CD4-positive, alpha-beta T cell treated with Interleukin-12 subunit alpha and Interleukin-12 subunit beta, for 1 hour (primary cell): ENCODE measurements at places on chromosomes 11 and 22.
A peak's percentile ranks its signal among the peaks of the same experiment; 100 is the strongest.

GRCh38 chr11:2528301-2529050, 83.7 kb downstream of the KCNQ1 start:
- DNase-seq, result no peak

DNA sequence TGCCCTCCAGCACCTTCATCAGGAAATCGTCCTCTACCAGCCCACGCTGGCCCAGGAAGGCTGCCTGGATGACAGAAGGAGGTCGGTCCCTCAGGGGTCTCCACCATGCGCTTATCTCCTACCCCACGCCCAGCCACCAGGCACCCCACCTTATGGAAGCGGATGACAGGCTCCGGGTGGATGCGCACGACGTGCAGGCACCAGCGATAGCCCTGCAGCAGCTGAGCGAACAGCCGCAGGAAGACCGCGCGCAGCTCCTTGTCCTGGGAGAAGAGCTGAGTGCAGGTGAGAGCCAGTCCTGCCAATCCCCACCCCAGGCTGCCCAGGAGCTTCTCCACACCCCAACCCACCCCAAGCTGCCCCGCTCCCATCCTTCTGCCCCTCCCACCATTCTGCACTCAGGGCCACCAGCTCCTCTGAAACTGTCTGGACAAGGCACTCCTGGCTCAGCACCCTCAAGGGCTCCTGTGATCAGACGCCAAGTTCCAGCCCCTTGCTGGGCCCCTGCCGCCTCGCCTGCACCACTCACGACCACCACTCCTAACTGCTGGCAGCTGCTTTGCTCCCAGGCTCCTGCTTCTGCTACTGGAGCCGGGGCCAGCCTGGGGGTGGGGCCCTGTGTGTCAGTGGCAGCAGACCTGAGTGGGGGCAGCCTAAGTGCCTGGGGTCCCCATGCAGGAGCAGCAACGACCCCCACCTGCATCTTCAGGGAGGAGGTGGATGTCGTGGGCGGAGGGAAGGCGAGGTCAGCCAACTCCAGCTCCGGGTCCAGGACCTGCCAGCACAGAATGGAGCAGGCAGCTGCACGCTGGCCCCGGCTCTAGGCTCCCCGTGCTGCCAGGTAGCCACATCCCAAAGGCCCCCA, 9.5 kb downstream of the SBF1 start:
- no peak for DNase-seq

DNA sequence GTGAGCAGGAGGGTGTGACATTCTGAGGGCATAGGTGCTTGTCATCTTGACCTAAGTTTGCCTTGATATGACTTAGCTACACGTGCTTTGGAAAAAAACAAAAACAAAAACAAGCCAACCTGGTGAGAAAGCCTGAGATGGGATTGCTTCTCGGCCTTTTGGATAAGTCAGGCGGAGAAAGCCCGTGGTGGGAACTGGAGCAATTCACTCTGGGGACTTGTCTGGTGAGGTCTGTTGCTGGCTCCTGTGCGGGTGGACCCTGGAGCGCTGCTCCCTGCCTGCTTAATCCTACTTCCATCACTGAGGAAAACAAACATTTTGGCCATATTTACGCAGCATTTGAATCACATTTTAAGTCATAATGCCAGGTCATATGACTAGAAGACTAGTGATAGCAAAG, 100.3 kb downstream of the SNX19 start:
- no peak for DNase-seq

DNA sequence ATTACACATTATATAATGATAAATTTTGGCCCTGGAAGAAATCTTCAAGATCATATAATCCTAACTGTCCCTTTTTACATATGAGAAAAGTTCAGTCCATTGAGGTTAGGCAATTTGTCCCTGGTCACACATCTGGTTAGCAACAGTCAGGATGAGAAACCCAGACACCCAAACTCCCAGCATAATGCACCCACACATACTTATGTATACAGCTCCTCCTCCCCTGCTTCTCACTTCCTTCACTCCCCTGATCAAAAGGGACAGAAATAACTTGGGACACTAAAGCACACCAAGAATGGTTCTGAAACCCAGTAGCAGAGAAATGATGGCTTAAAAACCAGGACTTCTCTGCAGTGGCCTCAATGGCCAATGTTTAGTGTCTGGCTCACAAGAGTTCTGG, 11.1 kb downstream of the NUMA1 start:
- no peak for DNase-seq

GRCh38 chr11:13209379-13209778, 68.2 kb upstream of the BMAL1 start:
- DNase-seq, result no peak

DNA sequence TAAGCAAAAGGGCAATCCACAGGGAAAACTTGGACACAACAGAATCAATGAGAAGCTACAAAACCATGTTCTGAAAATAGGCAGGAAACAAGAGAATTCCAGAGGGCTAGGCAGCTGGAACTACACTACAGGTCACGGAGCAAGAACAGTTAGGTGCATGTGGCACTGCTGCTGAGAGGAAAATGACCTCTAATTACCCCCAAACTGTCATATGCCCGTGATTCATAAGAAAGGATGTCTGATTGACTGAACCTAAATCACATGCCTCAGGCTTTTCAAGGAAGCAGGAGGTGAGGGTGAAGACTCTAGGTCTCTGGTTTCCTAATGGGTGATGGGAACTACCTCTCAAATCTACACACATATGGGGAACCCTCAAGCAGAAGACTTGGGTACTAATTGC, 17.9 kb upstream of the RRAS2 start:
- DNase-seq, result no peak

- DNase-seq, result peak; percentile 77
These were observed 15.1 kb upstream of the CYTH4 start for GRCh38 chr22:37267135-37267587.

- DNase-seq, result peak; percentile 0
These were observed 1375.1 kb upstream of the TENM4 start for GRCh38 chr11:80815752-80816453.

GRCh38 chr11:100316952-100317351, 370.1 kb upstream of the ARHGAP42 start:
- DNase-seq, result no peak

GRCh38 chr11:10488121-10488933, 33.3 kb downstream of the AMPD3 start:
- no peak for DNase-seq

GRCh38 chr22:47199979-47200272, 437.5 kb downstream of the TBC1D22A start:
- no peak for DNase-seq

- DNase-seq, result no peak
These were observed 1.4 kb downstream of the ARHGAP20 start for GRCh38 chr11:110710628-110711381.

GRCh38 chr11:124900464-124900863, 2.8 kb upstream of the ROBO4 start:
- no peak for DNase-seq

DNA sequence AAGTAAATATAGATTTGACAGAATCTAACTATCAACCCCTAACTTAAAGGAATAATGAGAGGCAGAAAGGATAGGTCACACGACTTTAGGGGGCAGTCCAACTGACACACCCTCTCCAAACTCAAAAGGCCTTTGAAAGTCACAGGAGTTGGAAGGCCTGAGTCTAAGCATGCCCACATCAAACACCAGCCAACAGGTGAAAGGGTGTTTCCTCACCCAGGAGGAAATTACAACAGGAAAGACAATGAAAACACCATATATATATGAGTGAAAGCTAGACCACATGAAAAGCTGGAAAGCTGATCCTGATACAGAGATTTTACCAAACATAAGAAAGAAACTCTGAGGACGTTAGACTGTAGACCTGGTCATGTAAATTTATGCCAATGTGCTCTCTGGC, 10.5 kb upstream of the DEPDC7 start:
- DNase-seq, result peak; percentile 43

- no peak for DNase-seq
These were observed 2.7 kb downstream of the RNH1 start for GRCh38 chr11:504053-504993.

DNA sequence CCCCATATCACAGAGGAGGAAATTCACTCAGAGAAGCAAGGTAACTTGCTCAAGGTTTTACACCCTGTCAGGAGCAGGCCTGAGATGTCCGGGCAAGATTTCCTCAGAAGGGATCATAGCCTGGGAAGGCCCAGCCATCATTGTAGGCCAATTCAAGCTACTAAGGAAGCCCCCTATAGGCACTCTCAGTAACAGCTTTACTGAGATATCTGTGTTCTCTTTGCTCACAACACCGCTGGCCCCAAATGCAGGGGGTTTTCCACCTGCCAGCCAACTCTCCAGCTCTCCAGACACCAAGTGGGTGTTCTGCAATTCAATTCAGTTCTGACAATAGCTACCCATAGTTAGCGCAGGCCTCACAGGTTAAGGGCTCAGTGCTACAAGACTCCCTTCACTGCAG, 84.0 kb downstream of the SLC36A4 start:
- DNase-seq, result no peak

GRCh38 chr11:2686360-2687222, 13.2 kb downstream of the KCNQ1OT1 start:
- no peak for DNase-seq

DNA sequence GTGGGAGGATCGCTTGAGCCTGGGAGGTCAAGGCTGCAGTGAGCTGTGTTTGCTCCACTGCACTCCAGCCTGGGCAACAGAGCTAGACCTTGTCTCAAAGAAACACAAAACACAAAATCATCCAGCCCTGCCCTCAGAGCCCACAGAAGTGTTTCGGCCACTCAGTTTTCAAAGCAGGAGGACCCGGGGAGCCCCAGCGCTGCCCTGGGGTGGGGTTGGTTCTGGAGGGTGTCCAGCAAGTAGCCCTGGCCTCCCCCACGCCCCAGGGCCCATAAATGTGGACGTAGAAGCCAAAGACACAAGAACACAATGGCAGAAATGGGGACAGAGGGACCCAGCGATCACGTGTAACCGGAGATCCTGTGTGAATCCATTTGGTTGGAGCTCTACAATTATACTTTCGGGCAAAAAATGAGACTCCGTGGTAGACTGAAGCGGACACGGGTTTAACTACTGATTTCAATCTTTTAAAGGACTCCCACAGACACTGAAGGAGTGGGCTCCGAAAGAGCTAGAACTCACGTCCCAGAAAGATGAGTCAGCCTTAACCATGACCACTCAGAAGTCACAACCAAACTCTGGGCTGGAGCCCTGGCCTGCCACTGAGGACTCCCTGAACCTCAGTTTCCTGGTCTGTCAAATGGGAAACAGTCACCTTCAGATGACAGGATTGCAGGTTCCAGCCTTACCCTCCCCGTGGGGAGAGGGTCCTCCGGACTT, 9.0 kb upstream of the CYTH4 start:
- no peak for DNase-seq

GRCh38 chr22:24165673-24166072, 15.6 kb upstream of the SUSD2 start:
- DNase-seq, result no peak

DNA sequence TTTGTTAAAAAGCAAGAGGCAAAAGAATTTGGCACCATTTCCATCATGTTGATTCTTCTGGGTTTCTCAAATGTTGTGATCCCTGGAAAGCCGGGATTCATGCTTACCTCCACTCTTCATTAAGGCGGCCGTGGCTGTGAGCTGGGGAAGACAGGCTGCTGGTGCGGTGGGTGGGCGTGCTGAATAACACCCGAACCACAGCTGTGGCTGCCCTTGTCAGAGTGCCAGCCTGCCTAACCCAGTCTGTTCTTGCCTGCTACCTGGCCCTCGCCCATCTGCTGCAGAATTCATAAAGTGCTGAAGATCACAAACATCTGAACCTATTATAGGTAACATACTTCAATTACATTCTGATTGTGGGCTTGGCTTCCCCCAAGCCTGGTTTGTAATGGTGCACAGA, 95.8 kb upstream of the RCN1 start:
- no peak for DNase-seq

DNA sequence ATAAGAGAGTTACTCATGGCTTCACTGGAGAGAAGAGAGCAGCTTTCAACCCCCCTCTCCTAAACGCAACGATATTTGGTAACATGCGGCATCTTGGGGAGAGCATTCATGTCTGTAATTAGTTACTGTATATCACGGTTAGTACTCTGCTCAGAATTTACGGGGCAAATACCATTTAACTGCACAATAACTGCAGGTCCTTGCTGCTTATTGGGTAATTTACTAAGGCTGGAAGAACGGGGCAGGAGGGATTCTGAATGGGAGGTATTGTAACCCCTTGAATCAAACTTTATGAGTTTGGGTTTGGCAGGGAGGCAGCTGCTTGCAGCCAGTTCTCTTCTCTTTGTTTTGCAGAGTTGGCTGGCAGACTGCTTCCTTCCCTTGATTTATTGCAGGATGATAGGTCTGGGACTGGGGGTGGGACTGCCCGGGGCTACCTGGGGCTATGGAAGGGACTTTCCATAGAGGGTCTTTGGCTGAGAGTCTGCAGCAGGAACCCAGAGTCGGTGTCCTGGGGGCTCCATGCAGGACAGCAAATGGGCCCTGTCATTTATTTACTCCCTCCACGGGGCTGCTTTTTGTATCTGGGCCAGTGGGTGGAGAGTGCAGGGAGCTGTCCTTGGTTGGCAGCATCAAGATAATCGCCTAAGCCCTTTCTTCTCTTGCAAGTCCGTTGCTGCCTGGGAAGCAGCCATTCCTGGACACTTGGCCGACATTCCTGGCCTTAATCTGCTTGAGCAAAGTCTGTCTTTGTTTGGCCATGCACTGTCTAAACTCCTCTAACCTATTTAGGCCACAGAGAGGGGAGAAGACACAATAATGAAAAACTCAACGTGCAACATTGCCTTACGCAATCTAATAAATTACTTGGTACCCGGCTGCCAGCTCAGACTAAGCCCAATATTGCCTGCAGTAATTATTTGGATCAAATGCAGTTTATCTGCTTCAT, 188.9 kb downstream of the ST3GAL4 start:
- DNase-seq, result no peak

DNA sequence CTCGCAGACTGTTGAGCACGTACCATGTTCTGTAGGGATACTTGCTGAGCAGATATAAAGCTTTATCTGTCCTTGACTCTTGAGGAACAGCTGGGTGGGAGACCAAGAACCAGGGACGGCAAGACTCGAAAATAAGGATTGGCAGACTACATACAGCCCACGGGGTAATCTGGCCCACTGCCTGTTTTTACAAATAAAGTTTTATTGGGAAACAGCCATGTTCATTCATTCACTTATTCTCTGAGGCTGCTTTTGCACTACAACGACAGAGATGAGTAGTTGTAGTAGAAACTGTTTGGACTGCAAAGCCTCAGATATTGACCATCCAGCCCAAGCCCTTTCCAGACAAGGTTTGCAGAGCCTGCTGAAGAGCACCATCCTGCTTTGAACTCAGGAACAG, 20.3 kb upstream of the RBM4B start:
- no peak for DNase-seq

DNA sequence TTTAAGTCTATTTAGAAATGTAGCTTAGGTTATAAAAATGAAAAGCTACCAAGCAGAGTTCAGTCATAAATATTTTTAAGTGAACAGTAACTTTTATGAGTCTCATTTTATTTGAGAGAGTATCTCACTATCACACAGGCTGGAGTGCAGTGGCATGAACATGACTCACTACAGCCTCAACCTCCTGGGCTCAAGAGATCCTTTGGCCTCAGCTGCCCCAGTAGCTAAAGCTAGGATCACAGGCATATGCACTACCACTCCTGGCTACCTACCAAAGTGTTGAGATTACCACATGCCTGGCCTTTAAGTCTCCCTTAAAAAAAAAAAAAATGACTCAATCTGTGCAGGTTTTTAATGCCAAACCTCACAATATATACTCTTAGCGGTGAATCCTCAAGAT, 34.7 kb upstream of the CLNS1A start:
- no peak for DNase-seq

- DNase-seq, result no peak
These were observed 328.6 kb upstream of the C11orf87 start for GRCh38 chr11:109093354-109093753.
